ENCODE measurements at places on chromosomes 12 and 14. TPM values are rescaled to one million over a fixed set of nuclear protein-coding genes. Genes with fewer than 3 reads are reported as not detected.

DNA sequence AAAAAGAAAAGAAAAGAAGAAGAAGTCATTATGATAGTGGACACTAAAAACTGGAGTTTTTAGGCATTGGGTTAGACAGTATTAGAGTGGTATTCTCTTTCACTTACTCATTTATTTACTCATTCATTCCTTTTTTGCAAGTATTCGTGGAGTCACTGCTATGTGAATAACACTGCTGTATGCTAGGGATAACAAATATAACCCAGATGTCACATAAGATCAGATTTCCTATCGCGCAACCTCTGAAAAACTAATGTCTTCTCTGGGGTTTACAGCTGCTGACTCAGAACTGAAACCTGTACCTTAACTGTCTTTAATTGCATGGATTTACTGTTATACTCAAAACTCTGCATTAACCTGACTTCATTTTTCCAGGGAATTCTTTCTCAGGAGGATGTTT lies 353.7 kb downstream of the LRIG3 start:
- no peak for DNase-seq

GRCh38 chr12:68378872-68379606 lies 46.9 kb upstream of the MDM1 start:
- peak; percentile 70 for DNase-seq

GRCh38 chr14:60777856-60778578 lies 43.5 kb downstream of the MNAT1 start:
- no peak for DNase-seq

BEGAIN gene
- polyA plus RNA-seq, result 3.7 TPM

ADSS1 gene
- polyA plus RNA-seq, result not detected

DNA sequence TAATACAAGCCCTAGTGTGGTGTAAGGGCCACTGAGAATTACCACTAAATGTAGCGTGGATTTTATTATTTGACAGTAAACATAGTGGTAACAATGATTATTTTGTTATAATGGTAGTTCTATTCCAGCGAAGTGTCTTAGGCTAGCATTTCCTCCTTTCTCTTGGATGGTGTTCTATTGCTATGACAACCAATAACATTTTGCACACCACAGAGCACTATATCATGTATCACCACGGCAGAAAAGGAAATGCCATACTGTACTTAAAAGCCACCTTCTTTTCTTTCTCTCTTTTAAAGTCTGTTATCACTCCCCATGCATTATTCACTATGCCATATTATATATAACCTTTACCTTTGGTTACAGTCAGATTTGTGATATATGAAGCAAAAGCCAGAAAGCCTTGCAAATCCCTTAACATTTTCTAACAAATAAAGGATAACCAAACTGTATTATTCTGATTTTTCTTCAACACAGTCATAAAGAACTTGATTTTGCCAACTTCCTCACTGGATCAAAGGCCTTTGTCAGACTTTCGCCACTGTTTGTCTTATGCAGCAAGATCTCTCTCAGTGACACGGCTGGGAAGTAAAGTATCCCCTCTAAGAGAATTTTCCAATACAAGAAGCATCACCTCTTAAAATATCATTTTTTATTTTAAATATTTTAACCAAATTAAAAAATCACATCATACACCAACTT lies 195.8 kb downstream of the FOXN3 start:
- DNase-seq, result peak; percentile 83
